ENCODE measurements at places on chromosomes 3 and 15.

DNA sequence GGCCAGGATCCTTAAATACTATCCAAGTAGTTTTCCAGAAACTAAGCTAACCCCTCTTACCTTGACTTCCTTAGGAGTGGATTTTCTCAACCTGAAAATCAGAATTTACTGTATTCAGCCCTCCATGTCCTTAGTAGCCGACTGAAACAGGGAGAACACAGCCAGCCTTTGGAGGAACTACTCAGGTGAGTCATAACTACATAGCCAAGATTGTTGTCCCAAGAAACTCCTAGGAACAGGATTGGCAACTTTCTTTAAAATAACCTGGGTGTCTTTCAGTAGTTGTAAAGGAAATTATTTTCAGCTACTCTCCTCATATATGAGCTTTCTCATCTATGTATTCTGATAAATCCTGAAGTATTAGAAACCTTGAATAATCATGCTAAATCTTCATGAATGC, 22.3 kb downstream of the FANCD2OS start:
- no peak for DNase-seq

- DNase-seq = no peak
These were observed 10.3 kb upstream of the COPG1 start for GRCh38 chr3:129238945-129239705.

DNA sequence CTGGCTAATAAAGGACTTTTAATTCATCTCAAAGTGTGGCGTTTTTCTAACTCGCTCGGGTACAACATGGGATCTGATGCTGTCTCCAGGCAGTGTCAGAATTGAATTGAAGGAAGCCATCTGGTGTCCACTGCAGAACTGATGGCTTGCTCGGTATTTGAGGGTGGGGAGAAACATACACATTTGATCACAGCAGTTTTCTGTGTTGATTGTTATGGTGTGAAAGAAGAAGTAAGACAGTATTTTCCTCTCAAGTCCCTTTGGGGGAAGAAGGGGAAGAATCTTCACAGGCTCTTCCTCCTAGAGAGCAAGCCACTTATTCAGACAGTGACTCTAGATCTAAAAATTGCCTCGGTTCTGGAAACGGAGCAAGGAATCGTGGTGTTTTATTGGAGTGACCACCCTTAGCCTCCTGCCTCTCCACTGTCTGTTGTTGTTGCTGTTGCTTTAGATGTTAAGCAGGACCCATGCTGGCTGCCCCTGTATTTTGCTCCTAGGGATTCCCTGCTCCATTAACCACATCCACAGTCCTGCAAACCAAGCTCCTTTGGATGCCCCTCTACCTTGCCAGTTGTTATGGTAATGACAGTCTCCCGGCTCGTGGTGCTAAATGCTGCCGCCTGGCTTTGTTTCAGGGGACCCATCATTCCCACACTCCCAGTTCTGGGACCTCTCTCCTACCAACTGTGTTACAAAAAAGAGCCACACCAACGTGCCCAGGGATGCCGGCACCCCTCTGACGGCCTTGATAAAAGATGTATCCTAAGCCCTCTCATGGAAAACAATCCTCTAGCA, 15.3 kb upstream of the MCCC1 start:
- no peak for DNase-seq

DNA sequence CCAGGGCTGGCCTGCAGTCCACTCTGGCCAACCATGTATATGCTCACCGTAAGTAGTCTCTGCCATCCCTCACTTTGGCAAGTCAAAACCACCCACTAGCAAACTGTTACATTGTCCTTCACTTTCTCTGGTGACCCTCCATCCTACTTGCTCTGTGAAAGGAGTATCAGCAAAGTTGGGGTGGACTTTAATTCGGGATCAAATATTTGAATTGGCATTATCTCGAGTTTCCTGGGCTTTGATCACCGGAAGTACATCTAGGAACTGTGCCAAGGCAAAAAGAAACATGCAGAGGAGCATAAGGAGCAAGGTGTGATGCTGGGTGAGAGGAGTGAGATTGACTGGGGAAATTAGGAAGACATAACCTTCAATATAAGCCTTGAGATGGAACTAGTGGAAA, 188.9 kb upstream of the P2RY1 start:
- DNase-seq = no peak

DNA sequence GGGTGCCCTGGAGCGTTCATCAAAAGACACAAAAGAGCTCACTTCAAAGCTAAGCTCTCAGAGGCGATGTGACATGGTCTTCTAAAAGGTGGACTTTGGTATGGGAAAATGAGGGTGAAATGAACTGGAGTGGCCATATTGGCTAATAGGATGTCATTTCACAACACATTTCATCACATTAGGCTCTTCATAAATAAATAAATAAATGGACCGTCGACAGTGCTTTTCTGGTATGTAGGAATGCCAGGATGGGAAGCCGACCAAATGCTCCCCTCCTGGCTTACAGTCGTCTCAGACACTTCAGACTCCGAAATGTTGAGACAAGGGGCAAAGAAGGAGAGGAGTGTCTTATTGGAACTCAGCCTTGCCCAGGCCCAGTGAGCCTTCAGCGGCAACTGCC, 383.0 kb downstream of the NTRK3 start:
- no peak for DNase-seq

GRCh38 chr3:196968233-196969133, at the start of gene PIGZ:
TSS of gene PIGZ (minus strand) at chr3:196968833. CDS start at chr3:196952031, 16,802 bp downstream.
- no peak for DNase-seq

DNA sequence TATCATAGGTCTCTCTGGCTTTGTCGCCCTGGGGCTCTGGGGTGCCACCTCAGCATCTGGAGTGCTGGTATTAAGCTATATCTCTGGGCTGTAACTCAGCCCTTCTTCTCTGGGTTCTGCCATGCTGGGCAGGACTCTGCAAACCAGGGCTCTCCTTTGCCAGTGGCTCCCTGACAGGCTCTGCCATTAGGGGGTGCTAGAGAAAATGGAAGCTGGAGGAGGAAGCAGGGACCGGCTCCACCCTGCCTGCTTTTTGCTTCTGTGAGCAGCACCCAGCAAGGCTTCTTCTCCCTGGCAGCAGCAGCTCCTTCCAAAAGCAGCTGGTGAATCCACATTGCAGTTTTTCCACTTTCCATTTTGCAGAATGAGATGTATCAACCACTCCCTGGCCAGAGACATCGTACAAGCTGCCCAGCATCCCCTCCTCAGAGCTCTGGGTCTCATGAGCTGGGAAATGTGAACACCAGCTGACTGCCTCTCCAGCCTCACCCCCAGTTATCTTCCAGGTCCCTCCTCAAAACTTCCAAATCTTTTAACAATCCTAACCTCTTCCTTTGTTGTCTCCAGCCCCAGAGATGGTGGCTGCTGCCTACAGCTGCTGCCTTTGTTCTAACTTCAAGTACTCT, 165.0 kb downstream of the ABHD5 start:
- DNase-seq = peak; percentile 53

DNA sequence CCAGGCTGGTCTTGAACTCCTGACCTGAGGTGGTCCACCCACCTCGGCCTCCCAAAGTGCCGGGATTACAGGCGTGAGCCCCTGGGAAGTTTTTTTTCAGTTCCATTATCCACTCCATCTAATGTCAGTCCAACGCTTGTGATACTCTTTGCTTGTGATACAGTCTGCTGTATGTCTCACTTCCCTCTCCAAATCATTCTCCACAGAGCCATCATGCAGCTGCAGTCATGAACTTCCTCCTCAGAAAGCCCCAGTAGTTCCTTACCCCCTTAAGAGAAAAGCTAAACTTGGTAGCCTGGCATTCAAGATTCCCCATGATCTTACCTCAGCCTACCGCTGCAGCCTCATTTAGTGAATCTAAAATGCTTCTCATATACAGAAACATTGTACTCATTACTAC, 2.3 kb downstream of the ARPC4 start:
- no peak for DNase-seq

DNA sequence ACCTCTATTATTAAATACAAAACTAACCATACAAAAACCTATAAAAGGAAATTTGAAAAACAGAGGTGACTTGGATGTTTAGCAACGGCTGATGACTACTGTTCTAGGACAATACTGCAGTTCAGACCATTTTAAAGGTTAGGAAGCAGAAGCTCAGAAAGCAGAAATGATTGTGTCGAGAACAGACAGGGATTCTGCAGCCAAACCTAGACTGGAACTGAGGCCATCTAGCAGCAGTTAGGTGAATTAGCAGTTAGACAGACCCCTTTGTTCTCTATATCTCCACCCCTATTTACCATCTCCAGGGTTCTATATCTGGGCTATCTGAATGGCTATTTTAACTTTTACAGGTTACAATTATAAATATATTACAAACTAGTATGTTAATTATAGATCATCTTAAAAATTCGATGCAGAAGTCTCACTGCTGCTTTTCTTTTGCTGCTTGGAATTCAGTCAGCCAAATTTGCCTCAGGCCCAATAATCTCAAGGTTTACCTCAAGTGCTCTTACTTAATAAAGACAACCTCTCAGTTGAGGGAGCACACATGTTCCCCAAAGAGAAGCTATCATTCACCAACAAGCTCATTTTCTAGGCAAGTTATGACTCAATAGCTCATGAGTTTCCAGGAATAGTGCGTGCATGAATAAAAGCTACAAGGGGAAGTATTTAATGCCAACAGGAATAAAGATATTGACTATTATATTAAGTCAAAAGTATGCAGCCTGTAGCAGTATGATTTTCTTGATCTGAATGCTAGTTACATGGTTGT, 9.3 kb upstream of the IL1RAP start:
- DNase-seq = peak; percentile 42

GRCh38 chr3:46512191-46512749, 14.5 kb downstream of the RTP3 start:
- DNase-seq = no peak

DNA sequence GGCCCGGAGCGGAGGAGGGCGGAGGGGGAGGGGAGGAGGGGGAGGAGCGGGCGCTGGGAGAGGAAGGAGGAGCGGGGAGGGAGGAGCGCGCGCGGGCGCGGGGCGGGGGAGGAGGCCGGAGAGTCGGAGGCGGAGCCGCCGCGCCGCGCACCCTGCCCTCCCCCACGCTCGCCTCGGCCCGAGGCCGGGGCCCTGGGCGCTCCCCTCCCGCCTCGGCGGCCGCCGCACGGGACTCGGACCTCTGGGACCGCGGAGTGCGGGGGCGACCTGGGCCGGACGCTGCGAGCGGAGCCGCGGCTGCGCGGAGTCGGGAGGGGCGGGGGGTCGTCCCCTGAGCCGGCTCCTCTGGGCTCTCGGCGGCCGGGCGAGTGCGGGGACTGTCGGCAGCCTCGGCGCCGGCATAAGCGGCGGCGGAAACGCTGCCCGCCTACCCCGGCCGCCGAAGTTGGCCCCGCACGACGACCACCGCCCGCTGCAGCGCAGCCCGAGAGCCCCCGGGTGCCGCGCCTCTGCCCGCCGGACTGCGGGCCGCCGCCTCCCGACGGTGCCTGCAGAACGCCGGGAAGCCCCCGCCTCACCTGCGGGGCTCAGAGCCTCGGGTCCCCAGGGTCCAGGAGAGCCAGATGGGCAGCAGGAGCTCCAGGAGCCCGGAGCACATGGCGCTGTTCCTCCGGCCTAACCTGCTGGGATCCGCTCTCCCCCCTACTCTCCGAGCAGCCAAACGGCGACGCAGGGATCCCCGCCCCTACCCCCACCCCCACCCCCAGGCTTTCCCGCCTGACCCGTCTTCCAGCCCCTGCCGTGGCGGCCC, 406 bp upstream of the GABRB3 start:
- no peak for DNase-seq

- no peak for DNase-seq
These were observed 29.9 kb upstream of the GOLGA8B start for GRCh38 chr15:34613301-34613700.

Measured in HuH-7 (cell line).